ENCODE measurements at places on chromosomes 5 and 9.
A peak's percentile ranks its signal among the peaks of the same experiment; 100 is the strongest.

DNA sequence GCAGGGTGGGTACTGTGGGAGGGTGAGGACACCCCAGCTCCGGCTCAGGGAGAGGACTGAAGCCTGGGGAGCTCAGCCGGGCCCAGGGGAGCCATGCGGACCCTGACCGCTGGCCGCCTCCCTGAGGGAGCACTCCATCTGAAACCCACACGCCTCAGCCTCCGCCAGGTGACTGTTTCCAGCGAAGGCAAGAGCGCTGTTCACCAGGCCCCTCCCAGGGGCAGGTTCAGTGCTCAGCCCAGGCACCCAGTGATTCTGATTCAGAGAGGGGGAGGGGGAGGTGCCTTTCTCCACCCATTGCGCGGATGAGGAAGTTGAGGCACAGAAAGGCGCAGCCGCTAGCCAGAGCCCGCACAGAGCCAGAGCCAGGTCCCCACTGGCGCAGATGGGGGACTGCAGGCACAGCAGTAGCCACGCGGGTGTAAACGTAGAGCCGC is 27.0 kb downstream of the ADGRD2 start:
- no peak for DNase-seq

DNA sequence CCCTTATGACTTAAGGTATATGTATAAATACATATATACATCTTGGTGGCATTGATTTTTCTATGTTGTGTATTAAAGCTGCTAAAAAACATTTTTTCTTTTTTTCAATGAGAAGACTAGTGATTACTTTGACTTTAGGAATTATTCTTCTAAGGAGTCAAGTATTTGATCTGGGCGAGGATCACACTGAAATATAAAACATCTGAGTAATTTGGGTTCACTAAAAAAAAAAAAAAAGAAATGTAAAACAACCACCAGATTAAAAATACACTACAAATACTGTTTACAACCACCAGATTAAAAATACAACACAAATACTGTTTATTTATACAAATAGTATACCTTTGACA is 9.0 kb downstream of the UBAP1 start:
- DNase-seq = no peak

GRCh38 chr9:35367451-35367850 is 122.5 kb upstream of the RUSC2 start:
- DNase-seq = no peak

DNA sequence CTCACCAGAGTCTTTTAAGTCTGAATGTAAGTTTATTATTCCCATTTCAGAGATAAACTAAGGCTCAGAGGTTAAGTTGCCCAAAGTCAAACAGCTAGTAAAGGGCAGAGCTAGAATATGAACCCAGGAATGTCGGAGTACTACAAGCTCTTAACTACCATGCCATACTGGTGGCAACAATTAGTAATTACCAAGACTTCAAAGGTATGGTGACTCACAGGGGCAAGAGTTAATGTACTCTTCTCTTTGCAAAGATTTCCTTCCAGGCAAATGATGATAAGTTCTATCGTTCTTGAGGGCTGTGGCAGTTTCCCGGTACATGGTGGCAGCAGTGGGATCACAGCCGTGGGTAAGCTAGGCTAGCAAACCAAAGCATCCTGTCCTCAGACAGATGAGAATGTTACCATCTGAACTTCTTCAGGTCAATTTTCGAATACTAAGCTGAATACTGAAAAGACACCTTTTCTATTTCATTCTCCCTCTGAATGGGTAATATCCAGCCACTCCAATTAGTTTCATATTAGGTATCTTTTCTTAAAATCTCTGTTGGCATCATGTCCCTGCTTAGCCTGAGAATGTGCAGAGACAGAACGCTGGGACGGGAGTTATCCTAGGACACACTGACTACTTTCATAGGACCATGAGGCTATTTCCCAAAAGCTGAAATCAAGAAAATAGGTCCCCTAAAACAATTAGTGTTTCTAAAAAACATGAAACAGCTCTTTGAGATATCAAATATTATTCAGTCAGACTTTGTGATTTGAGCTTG is 117.0 kb upstream of the NR5A1 start:
- DNase-seq = no peak

DNA sequence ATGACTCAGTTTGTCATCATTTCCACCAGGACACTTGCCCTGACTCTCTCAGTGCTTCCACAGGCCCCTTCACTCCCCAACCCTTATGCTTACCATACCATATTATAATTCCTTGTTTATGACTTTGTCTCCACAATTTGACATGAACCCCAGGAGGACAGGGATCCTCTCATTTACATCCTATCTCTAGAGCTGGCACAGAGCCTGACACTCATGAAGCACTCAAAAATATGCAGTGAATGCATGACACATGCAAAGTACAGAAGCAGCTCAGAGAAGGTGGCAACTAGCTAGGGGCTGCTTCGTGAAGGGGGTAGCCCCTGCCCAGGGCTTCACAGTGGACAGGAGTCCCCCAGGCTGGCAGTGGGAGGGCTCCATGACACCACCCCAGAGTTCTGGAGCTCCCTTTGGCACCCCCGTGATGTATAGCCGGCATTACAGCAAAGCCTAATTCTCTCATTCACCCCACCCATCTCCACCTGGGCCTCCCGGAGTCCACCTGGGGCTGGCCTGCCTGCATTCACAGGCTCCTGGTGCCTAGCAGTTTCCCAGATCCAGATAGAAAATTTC is 112.0 kb upstream of the SPOCK1 start:
- no peak for DNase-seq

- no peak for DNase-seq
Observed at GRCh38 chr9:91405343-91406077, 18.1 kb downstream of the NFIL3 start.

- no peak for DNase-seq
Observed at GRCh38 chr5:172437445-172438318, 16.6 kb downstream of the SH3PXD2B start.

GRCh38 chr9:114968671-114969070 is 38.3 kb upstream of the TNFSF8 start:
- DNase-seq = no peak

DNA sequence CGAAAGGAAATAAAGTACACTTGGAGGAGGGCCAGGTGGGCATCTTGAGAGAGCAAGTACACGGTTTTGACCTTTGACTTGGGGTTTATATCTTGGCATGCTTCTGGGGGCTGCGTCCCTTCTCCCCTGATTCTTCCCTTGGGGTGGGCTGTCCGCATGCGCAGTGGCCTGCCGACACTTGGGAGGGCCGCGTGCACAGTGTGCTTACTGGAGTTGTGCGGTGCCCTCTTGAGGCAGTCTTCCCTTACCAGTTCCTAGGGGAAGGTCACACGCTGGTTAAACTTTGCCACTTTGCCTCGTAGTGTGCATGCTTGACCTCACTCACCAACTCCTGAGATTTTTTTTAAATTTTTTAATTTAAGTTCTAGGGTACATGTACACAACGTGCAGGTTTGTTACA is 4.3 kb upstream of the CLPTM1L start:
- no peak for DNase-seq

DNA sequence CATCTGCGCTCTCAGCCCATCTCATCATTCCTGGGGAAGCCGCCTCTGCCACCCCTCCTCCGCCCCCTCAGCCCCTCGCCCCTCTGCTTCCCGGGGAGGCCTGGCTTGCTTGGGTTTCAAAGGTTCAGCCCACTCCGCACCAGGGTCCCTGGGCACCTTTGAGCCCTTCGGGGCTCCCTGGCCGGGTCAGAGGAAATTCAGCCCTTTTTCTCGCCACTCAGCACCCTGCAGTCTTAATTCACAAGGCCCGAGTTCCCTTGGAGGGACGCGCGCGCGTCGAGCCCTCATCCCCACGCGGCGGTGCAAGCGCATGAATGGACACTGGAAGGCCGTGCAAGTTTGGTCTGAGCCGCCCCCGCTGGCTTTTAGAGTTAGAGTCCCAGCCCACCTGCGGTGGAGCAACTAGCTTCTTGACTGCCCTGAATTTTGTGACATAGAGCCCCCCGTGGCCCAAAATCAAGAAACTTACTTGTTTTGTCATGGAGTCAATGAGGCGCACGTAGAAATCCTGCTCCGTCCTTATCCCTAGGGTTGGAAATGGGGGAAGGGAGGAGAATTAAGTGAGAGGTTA is 4.5 kb downstream of the EBF1 start:
- no peak for DNase-seq

DNA sequence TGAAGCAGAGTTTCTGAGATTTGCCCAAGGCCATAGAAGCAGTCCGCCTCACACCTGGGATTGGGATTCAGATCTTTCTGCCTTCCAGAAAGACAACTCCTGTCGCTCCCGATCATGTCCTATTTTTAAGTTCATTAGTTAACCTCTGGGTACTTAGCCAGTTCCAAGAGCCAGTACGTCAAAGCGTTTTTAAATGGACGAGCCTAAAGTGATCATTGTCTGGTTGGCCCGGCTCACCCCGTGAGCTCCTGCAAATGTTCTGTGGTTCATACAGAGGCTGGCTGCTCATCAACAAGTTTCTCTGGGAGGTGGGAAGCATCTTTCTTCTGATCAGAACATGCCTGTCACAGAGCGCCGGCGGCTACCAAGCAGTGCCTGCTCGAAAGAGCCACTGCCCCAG is 554.5 kb upstream of the WWC1 start:
- DNase-seq = no peak

DNA sequence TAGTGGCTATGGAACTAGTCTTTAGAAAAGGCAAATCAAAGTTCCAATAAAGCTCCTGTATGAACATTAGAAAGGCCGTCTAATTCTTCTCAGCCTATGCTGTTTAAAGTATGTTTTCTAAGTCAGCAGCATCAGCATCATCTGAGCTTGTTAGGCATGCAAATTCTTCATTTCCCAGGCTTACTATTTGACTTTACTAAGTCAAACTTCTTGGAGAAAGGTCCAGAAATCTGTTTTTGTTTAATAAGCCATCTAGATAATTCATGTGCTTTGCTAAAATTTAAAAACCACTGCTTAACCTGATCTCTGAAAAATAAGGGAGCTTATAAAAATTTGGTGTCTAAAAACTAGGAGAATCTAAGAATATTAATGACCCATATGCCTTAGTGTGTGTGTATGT is 200.2 kb upstream of the SGCD start:
- no peak for DNase-seq

GRCh38 chr9:4596165-4596922 is 65.8 kb upstream of the PLPP6 start:
- DNase-seq = no peak

- no peak for DNase-seq
Observed at GRCh38 chr9:133737071-133737773, 930 bp downstream of the SARDH start.

GRCh38 chr5:157168286-157168685 is 2.2 kb upstream of the GARIN3 start:
- DNase-seq = no peak

GRCh38 chr5:55568654-55569512 is 34.1 kb upstream of the PLPP1 start:
- no peak for DNase-seq

DNA sequence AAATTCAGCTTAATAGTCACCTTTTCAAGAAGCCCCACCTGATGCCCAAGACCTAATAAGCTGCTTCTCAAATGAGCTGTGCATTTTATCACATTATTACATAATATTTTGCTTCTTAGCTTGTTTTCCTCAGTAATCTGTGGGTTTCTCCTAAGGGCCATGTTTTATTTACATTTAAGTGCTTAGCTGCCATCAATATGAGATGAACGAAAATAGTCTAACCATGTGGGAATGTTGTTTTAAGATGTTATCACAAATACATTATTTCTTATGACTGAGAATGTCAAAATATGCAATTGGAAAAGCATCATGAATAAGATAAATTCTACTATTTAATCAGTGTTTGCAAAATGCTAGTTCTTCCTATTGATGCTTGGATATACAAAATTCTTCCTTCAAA is 10.1 kb downstream of the ARRDC3 start:
- DNase-seq = no peak

GRCh38 chr9:127176631-127177030 is 54.2 kb upstream of the ANGPTL2 start:
- no peak for DNase-seq

GRCh38 chr5:130400091-130400490 is 495.8 kb downstream of the CHSY3 start:
- no peak for DNase-seq

- DNase-seq = no peak
Observed at GRCh38 chr9:6805532-6805931, 47.8 kb downstream of the KDM4C start.

DNA sequence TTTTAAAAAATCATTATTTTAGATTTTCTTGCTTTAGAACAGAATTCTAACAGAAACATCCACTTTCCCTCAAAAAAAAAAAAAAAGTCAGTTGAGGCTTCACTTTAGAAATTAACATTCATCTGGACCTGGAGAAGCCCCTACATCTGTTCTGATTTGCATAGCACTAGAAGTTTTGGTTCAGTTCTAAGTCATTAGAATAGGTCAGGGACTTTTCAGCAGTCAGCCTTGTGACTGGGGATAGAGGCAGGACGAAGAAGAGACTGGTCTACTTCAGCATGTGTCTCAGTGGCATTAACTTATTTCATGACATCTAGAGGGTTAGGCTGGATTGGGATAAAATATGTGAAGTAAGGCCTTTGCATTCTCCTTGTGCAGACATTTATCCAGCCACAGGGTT is 215.8 kb upstream of the DAB2 start:
- DNase-seq = no peak

GRCh38 chr9:114181607-114182409 is 26.5 kb downstream of the COL27A1 start:
- DNase-seq = no peak

GRCh38 chr9:95607507-95607906 is 90.7 kb upstream of the PTCH1 start:
- DNase-seq = no peak

GRCh38 chr5:33008751-33009418 is 297.8 kb downstream of the NPR3 start:
- no peak for DNase-seq

- peak; percentile 75 for DNase-seq
Observed at GRCh38 chr9:136400038-136400834, at the start of gene SNAPC4. TSS of gene SNAPC4 (minus strand) at chr9:136400170. CDS start at chr9:136398428, 1,742 bp downstream.

DNA sequence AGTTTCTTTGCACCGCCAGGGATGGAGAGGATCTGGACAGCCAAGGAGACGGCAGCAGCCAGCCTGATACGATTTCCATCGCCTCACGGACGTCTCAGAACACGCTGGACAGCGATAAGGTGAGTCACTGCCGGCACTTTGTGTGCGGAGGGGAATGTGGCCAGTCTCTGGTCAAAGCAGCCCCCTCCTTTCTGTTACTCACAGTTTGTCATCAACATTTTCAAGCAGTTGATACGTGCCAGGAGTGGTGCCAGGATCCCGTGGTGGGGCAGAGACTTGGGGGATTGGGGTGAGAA is 175.1 kb upstream of the OTULINL start:
- DNase-seq = no peak

DNA sequence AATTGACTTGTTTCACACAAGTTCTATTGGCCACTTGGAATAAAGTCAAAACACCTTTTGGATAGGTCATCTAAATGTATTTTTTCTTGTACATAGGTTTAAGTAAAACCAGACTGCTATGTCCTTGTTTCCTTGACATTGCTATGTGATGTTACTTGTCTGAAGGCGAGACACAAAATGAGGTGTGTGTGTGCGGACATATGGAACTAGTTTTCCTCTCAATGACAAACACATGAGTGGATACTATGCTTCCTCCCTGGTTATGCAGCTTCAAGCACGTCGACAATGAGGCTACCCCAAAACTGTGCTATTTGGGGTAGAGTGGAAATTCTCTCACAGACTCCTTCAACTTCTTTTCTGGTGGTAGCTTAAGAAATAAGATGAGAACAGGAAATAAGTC is 276.8 kb downstream of the GAS1 start:
- DNase-seq = no peak

GRCh38 chr5:17113174-17113958 is 104.1 kb upstream of the BASP1 start:
- DNase-seq = no peak

- no peak for DNase-seq
Observed at GRCh38 chr9:81477669-81478068, 211.7 kb downstream of the TLE1 start.

All from stimulated activated CD4-positive, alpha-beta T cell treated with anti-CD3 and anti-CD28 coated beads, Interleukin-1b, Interleukin-23, amount 100 ng/mL, for 1 hour (primary cell).